ENCODE measurements at places on chromosomes 5 and 9.

GRCh38 chr5:163350083-163350482 lies 87.3 kb upstream of the CCNG1 start:
- no peak for DNase-seq

- DNase-seq, result no peak
These were observed 131.2 kb upstream of the LPCAT1 start for GRCh38 chr5:1654786-1655495.

- no peak for DNase-seq
These were observed 2.4 kb upstream of the ARHGEF37 start for GRCh38 chr5:149578896-149579295.

GRCh38 chr9:6671416-6671815 lies 25.9 kb upstream of the GLDC start:
- DNase-seq, result no peak

- DNase-seq, result no peak
These were observed 2.9 kb downstream of the AK1 start for GRCh38 chr9:127874301-127875221.

DNA sequence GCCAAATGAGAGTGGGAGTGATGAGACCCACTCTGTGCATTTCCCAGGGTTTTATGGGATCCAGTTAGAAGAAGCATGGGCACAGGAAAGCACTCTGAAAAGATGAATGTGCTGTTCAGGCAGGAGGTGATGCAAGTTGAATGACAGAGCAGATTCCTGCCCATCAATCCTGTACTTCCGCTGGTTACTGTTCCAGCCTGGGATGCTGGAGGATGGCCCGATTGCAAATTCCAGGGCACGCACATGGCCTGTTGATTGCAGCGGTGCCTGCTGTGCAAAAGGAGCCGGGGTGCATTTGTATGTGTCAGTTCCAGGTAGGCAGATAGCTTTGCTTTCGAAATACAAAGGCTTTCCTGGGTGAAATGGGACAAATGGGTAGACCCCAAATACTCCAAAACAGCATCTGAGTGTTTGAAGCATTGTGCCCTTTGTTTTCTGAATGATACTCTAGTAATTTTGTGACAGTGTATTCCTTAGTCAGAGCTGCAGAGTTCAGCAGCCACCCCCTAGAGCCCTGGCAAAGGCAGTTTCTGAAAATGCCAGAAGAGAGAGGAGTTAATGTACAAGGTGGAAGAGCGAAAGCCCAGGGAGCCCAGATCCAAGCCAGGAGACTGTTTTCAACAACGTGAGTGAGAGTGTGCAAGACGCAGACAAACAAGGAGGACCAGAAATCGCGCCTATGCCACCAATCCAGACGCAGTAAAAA lies 454.2 kb upstream of the CLINT1 start:
- no peak for DNase-seq

- peak; percentile 74 for DNase-seq
These were observed at the start of gene CCNO for GRCh38 chr5:55232985-55233928. Gene CCNO (minus strand): TSS chr5:55233608. CDS start chr5:55233523, 85 bp downstream.

DNA sequence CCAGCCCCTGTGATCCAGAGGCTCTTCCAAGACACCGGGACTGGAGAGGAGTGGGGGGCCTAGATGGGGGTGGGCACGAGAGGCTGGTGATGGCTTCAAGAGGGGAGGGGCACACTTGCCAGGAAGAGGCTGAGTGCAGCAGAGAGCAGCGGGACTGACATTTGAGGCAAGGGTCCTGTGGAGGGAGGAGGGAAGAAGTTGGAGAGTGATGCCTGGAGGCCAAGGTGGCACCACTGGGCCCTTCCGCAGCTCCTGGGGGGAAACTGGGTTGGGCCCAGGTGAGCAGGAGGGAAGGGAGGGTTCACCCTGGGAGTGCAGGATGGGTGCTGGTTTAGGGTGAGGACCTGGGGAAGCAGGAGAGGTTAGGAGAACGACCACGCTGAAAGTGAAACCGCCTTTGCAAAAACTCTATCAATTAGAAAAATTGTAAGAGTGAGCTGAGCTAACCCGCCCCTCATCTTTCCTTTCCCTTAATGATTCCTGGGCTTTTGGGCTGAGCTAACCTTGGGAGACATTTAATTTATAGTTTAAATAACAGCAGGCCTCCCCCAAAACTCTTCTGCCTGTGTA lies 26.2 kb downstream of the ABO start:
- DNase-seq, result peak; percentile 60

DNA sequence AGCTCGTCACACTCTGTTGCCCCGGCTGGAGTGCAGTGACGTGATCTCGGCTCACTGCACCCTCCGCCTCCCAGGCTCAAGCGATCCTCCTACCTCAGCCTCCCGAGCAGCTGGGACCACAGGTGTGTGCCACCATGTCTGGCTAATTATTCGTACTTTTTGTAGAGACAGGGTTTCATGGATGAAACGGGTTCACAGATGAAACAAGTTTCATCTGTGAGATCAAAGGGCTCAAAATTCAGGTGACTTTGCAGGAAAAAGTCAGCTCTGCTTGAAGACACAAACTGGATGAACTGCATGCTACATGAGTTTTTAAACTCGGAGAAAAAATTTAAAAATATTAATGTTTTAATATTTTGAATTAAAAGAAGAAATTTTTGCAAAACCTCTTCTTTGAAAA lies 24.5 kb downstream of the ABHD17B start:
- DNase-seq, result no peak

GRCh38 chr5:102807878-102808502 lies 52.9 kb downstream of the PAM start:
- no peak for DNase-seq

DNA sequence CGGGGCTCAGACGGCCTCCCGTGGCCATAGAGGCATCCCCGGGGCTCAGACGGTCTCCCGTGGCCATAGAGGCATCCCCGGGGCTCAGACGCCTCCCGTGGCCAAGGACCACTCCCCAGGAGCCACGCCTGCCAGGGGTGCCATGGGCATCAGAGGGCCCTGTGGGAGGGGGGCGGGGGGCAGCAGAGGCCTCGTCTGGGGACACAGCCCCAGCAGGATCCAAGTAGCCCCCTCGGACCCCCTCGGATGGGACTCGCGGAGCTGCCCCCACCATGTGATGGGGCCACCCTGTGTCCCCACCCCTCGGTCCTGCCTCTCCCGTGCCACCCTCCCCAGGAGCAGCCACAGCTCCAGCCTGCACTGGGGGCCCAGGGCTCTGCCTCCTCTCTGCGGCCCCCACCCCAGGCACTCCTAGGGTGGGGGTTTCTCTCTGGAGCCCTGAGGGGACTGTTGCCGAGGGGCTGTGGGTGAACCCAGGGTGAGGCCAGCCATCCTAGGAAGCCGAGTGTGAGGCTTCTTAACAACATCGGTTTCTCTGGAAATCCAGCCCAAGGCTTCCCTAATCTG lies 2.5 kb downstream of the ENTPD8 start:
- no peak for DNase-seq

- no peak for DNase-seq
These were observed 10.8 kb downstream of the TCF7 start for GRCh38 chr5:134125039-134126015.

- no peak for DNase-seq
These were observed 174.5 kb upstream of the MAP3K1 start for GRCh38 chr5:56640763-56641406.

GRCh38 chr5:146548781-146549449 lies 32.9 kb upstream of the GPR151 start:
- no peak for DNase-seq

- DNase-seq, result no peak
These were observed 50.6 kb downstream of the ALDH1A1 start for GRCh38 chr9:72902268-72902667.

DNA sequence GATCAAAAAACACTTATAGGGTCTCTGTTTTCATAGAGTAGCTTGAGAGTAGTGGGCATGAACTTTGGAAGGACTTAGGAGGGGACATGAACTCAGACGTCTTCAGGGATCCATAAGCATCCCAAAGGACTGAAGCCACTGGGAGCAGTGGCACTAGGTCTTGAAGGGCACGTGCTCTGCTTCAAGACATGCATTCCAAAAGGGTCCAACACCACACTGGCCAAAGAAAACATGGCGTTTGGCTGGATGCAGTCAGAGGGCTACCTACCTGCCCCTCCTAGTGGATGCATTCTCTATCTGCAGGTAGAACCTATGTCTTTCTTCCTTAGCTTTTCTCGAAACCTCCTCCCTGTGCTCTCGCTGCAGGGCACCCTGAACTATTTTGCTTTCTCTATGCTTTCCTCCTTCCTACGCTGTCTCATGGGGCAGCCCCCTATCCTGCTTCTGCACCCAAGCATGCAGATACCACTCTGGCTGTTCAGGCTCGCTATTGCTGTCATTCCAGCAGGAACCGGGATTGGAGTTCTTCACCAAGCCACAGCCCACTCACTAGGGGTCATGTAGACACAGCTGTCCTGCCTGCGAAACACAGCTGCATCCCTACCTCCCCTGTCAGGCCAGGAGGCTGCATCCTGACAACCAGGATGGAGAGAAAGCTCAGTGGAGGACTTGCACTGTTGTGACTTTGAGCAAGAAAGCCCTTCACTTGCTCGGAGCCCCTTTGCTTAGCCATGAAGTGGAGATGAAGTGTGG lies 11.9 kb downstream of the FAM240B start:
- no peak for DNase-seq

DNA sequence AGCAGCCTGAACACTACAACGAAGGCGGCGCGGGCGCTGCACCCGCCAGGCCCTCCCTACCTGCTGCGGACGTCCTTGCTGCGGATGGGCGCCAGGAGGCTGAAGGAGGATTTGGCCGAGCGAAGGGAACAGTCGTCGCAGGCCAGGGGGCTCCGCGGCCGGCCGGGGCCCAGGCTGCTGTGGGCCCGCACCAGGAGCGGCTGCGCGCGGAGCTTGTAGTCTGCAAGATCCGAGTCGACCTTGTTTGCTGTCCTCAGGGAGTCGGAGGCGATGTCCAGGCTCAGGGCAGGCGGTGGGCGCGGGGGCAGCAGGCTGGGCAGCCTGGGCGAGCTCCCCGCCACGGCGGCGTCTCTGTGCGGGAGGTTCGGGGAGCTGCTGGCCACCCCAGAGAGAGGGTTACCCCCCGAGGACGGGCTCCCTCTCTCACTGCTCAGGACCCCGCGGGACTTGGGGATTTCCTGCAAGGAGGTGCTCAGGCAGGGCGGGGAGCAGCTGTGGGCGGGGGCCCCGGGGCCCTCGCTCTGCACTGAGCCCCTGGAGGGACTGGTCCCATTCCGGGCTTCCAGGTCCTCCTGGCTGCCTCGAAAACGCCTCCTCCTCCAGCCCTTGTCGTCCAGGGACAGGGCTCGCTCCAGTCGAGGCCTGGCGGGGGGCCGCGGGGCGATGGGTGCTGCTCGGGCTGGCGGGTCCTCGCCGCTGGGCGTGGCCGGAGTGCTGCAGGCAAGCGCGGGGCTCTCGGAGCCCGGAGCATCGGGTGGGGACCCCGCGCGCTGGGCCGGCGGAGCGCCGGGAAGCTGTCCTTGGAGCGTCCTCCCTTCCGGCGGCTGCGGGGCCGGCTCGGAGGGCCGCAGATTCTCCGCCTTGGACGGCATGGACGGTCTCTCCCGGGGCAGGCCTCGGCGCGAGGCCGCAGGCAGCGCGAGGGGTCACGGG lies 831 bp downstream of the INPP5E start:
- no peak for DNase-seq

DNA sequence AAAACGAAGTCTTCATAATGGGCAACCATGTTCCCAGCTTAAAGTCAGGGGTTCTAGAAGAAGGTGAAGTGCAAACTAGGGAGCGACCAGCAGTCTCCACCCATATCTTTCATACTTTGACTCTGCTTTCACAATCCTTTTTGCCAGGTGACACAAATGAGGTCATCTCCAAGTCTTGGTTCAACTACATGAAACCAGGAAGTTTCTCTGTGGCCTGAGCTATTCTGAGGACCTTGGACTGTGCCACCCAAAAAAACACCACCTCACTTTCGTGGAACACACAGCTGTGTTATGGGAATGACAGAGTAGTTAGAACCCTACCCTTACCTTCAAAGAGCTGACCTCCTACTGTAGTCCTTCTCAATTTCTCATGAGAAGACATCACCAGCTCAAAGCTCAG lies 309.2 kb downstream of the AGTPBP1 start:
- no peak for DNase-seq

DNA sequence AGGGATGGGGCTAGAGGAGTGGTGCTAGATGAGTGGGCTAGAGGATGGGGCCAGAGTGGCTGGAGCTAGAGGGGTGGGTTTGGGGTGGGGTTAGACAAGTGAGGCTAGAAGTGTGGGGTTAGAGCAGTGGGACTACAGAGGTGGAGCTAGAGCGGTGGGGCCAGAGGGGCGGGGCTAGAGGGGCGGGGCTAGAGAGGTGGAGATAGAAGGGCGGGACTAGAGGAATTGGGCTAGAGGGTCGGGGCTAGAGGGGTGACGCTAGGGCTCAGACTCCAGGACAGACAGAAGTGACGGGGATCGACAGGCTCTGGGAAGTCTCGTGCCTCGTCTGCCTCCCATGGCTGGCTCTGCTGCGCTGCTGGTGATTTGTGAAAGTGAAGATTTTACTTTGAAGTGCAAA lies 31.0 kb upstream of the TENT4A start:
- DNase-seq, result no peak

DNA sequence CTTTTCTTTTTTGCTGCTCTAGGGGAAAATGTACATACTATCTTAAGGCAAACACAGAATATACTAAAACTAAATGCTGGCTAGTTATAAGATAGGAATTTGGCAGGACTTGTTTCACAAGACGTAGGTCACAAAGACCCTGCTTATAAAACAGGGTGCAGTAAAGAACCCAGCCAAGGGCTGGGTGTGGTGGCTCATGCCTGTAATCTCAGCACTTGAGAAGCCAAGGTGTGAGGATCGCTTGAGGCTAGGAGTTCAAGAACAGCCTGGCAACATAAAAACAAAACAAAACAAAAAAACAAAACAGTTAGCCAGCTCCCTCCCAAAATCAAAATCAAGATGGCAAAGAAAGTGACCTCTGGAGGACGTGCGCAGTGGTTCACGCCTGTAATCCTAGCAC lies 49.5 kb upstream of the DENND4C start:
- no peak for DNase-seq

GRCh38 chr5:18141222-18141621 lies 507.0 kb downstream of the TAF11L14 start:
- DNase-seq, result no peak

DNA sequence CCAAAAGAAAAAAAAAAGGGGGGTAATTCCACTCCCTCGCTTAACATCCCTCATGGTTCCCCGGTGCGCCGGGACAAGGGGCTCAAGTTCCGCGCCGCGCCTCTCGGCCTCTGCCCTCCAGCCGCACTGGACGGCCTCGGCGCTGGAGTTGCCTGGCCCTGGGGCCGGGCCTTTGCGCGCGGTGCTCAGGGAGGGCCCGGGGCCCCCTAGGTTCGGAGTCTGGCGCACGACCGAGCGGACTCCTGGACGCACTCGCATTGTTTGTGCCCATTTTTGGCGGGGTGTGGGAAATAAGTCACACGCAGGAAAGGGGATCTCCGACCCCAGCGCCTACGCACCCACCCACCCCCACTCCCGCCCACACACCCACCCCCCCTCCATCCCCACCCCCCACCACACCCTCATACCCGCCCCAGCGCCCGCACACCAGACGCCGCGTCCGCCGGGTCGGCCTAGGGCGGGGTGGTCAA lies 381 bp downstream of the MED22 start:
- DNase-seq, result no peak
